ENCODE measurements at places on chromosomes 2 and 18. TPM values are rescaled to one million over a fixed set of nuclear protein-coding genes. Genes with fewer than 3 reads are reported as not detected.

The LONRF2 gene
- 0.53 TPM for total RNA-seq

DNA sequence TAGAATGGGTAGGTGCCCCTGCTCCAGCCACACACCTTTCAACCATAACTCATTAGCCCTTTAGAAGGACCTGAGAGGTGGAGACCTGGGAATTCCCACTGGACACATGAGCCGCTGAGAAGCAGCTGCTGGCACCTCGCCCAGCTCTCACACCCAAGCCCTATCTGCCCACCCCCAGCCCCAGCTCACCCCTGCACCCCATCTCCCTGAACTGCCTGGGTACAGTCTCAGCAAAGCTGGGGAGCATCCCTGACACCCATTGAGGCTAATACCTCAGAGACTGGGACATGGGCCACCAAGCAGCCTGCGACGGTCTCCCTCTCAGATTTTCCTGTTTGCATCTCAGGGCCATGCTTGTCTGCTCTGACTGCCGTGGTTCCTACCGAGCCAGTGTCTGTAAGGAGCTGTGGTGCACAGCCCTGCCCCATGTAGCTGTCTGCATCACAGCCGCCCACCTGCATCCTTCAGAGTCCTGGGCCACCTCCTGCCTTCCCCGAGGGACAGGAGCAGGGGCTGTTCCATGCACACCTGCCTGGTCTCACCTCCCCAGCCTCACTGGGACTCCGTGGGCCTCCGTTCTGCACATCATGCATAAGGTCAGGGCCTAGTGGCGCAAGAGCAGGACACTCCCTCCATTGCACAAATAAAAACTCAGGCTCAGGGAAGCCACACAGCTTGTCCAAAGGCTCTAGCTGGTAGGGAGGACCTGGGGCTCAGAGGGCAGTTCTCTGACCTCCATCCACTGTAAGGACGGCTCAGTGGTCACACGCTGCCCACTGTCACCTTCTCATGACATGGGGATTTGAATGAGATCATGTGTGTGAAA is 90.0 kb downstream of the SEPTIN10 start:
- DNase-seq, result no peak

- DNase-seq, result no peak
These were observed 26.3 kb downstream of the B4GALT6 start for GRCh38 chr18:31657823-31658669.

- DNase-seq, result no peak
These were observed 21.3 kb upstream of the LDAH start for GRCh38 chr2:20844246-20844645.

Data from esophagus squamous epithelium (tissue), 5 donors.